ENCODE measurements at places on chromosomes 3 and 15.

DNA sequence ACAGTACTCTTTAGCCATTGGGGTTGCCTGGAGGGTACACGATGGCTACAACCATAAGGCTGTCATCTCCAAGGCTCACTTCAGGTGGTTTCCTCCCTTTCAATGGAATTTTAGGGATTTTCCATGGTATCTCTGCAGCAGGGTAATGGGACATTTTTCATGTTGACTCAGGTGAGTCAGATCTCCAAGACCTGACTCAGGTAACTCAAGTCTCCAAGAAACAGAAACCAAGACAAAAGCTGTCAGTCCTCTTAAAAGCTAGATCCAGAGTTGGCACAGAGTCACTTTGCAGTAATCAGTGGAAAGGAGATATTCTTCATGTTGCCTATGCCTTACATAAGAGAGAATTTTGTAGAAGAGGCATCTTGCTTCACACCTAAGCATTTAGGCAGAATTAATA is 375.8 kb upstream of the ARPP21 start:
- no peak for DNase-seq

GRCh38 chr3:178022599-178022998 is 513.6 kb upstream of the KCNMB2 start:
- no peak for DNase-seq

DNA sequence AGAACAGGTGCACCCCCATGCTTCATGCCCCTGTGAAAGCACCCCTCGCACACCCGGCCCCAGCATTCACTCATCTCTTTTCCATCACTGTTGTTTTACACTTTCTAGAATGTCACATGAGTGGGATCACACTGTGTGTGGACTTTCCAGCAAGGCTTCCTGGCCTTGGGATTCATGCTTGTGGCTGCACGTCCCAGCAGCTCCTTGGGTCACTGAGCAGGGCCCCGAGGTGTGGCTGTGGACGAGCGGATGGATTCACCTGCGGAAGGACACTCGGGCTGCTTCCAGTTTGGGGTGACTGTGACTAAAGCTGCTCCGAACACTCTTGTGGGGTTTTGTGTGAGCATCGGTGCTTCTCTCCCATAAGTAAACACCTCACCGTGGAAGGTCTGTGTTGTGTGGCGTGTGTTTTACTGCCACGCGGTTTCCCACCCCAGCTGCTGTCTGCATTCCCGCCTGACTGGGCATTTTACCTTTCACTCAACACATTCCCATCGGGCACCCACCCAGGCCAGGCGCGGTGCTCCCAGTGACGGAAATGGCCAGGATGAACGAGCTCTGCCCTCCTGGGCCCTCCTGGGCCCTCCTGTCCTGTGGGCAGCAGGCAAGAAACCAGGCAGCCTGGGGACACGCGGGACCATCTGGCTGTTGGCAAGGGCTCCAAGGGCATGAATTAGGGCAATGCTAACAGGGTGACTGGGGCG is 41.4 kb downstream of the DNAJB8 start:
- no peak for DNase-seq

- DNase-seq, result no peak
These were observed 186.1 kb upstream of the SLC2A2 start for GRCh38 chr3:171212648-171213047.

DNA sequence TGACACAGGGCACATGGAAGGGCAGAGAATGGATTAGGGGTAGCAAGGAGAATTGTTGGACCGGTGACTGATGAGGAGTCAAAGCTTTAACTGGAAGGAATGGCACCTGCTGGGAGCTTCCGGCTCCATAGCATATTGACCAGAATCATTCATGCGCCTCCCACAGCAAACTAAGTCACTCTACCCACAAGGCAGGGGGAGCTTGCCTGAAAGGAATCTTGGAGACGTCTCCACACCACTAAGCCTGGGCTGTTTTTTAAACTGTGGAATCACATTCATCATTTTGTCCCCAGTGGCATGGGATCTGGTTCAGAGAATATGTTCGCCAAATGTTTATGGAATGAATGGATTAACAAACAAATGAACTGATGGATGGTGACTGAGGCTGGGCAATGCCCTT is 57.0 kb upstream of the ITGA11 start:
- DNase-seq, result no peak

GRCh38 chr3:187533797-187534196 is 136.4 kb downstream of the SST start:
- DNase-seq, result no peak

- DNase-seq, result no peak
These were observed 39.8 kb downstream of the RIOX2 start for GRCh38 chr3:97932387-97932801.

DNA sequence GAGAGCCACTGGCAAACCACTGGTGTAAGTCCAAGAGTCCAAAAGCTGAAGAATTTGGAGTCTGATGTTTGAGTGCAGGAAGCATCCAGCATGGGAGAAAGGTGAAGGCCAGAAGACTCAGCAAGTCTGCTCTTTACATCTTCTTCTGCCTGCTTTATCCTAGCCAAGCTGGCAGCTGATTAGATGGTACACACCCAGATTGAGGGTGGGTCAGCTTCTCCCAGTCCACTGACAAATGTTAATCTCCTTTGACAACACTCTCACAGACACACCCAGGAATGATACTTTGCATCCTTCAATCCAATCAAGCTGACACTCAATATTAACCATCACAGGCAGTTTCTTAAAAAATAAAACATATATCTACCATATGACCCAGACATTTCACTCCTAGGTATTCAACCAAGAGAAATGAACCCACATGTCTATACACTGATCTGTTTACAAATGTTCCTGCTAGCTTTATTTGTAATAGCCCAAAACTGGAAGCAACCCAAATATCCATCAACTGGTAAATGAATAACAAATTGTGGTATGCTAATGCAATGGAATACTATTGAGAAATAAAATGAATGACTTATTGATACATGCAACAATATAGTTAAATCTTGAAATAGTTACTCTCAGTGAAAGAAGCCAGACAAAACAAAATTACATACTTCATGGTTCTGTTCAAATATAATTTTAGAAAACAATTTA is 373.8 kb downstream of the ZNF385D start:
- DNase-seq, result no peak

DNA sequence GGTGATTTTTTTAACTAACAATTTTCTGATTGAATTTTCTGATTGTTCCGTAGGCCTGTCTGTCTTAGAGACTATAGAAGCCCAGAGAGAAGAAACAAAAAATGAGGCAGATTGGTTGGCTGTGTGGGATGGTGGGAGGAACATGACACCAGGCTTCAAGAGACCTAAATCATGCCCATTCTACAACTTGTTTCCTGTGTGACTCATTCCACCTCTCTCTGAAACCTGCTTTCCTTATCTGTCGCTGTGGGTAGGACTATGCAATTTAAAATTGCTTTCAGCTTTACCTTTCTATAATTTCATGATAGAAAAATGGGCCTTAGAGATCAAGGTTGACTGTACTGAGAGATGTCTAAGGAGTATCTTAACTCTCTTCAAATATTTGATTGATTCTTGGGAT is 44.5 kb downstream of the OXNAD1 start:
- DNase-seq, result no peak

GRCh38 chr3:128287216-128287615 is 133.9 kb downstream of the EEFSEC start:
- DNase-seq, result no peak

DNA sequence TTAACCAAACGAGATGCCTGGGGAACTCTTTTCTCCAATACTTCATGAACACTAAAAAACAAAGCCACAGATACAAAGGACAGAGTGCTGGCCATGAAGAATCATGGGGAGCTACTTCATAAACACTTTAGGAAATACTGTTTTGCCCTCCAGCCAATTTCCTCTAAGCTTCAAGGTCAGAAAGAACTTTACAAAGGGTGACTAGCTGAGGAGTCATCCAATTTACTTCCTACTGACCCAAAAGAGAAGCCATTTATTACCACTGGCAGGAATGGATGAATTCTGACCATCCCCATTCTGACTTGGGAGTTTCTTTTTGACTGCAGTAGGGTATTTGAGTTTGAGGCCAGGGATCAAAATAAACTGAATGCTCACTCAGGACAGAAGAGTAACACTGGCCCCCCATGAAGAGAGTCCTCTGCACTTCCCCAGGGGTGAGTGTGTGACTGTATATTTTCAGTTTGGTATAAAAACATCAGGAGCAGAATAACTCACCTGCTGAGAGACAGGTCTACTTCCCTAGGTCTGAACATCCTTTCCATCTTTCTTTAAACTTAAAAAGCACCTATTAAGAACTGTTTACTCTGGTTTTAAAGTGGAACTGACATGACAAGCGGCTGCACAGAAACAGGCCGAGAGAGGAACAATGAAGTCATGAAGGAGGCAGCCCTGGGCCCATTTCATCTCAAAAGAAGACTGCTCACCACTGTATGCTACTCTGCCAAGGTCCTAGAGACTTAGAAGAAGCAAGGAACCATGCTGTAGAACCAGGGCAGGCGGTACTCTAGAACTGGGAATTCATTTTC is 203.6 kb downstream of the TNIK start:
- no peak for DNase-seq

- DNase-seq, result no peak
These were observed 49.0 kb upstream of the SLC4A7 start for GRCh38 chr3:27533261-27533607.

- no peak for DNase-seq
These were observed 86.5 kb downstream of the MB21D2 start for GRCh38 chr3:192831111-192831644.

DNA sequence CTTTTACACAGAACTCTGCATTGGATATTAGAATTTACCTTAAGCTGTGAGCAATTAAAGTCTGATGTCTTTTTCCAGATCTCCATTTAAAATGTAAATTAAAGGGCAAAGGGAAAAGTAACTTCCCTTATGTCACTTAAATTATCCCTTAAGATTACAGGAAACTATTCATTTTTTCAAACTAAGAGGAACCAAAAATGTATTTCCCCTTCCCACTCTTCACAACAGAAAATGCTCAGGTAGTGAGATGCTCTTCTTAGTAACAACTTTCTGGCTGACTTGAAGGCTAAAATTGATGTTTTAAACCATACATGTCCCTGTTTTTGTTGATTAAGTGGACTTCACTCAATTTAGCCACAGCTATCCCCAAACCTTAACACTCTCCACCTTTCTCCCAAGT is 17.6 kb downstream of the RSL24D1 start:
- DNase-seq, result no peak

DNA sequence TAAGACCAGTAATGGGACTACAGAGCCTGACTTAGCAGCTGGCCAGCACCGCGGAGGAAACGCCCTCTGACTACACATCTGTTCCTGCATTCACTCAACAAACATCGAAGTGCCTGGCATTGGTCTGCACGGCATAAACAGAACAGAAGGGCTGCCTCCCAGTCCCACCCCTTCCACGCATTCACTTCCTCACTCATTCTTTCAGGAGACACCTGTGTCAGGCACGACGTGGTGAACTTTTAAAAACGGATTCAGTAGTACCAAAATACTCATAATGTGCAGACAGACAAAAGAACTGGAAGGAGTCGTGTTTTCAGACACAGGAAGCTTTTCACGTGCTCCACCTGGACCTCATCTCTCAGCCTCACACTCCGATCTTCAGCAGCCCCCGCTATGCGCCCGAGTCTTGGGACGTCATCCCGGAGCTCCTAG is 123.3 kb downstream of the XXYLT1 start:
- no peak for DNase-seq
